ENCODE measurements at places on chromosomes 7 and 10.

- no peak for DNase-seq
Observed at GRCh38 chr7:12127455-12127854, 83.6 kb upstream of the TMEM106B start.

DNA sequence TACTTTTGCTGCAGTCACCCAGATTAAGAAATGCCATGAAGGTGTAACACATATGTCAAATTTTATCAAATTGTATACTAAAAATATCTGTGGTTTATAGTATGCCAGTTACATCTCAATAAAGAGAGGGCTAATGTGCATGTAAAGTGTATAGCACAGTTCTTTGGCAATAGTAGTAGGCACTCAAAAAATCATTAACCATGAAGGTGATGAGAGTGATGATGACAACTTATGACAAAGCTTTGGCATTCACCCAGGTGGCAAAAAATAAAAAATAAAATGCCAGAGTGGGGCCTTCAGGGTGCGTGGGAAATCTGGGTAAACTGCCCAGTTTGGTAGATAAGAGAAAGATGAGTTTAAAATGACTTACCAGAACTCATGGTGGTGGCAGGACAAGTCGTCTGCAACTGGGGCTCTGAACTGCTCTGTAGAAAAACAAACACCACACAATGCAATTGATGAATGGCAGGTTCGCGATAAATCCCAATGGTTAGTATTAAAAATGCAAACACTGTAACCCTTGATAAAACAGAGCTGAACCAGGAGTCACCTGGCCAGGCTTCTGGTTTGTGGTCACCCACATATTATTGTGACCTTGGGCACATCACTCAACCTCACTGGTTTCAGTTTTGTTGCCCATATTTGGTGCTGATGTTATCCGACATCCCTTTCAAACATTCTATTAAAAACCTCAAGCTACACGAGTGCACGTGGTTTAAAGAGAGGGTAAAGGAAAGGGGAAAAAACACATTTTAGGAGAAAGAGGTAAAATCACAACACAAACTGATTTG is 120.2 kb downstream of the SORBS1 start:
- DNase-seq, result no peak

DNA sequence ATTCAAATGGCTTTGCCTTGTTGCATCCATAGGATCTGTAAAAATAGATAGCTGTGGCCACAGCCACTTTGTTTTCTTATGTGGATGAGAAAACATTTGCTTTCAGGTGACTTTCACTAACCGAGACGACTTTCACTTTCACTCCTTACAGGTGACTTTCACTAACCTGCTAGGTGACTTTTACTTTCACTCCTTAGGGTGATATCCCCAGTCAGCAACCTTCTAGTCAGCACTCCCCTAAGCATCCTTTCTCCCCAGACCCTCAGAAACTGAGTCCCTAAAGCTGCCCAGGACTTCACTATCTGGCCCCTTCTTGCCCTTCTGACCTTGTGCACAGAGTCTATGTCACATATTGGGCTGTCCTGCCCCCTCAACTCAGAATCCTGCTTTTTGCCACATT is 177.5 kb downstream of the RELN start:
- DNase-seq, result peak; percentile 3

GRCh38 chr10:112950714-112951358 is 789 bp downstream of the TCF7L2 start:
- DNase-seq, result no peak

GRCh38 chr10:126945351-126946030 is 40.3 kb downstream of the DOCK1 start:
- no peak for DNase-seq

DNA sequence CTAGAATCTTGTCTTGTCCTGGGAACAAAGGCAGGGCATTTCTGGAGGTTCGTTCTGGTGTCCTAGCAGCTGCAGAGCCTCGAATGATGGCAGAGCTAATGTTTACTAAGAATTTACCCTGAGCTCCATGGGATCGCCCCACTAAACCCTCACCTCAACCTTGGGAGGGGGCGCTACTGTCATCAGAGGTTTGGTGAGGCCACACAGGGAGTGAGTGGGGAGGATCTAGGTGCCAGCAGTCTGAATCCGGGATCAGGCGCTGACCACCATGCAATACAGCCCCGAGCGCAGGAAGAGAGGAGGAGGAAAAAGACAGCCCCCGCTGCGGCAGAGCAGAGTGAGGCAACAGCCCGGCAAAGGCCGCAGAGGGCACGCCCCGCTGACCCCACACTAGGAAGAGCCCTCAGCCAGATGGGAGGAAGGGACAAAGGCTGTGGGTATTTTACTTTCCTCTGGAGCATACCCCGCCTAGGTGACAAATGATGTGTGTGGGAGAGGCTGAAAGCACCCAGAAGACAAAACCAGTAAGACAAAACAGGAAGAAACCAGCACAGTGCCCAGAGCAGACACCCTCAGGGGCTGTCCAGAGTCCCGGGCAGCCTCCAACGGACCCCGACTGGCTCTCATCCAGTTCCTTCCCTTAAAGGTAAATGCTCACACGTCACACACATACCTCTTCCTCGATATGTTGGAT is 103.5 kb downstream of the FAM53B start:
- DNase-seq, result no peak

GRCh38 chr10:4459531-4459930 is 366.5 kb upstream of the AKR1E2 start:
- DNase-seq, result no peak

DNA sequence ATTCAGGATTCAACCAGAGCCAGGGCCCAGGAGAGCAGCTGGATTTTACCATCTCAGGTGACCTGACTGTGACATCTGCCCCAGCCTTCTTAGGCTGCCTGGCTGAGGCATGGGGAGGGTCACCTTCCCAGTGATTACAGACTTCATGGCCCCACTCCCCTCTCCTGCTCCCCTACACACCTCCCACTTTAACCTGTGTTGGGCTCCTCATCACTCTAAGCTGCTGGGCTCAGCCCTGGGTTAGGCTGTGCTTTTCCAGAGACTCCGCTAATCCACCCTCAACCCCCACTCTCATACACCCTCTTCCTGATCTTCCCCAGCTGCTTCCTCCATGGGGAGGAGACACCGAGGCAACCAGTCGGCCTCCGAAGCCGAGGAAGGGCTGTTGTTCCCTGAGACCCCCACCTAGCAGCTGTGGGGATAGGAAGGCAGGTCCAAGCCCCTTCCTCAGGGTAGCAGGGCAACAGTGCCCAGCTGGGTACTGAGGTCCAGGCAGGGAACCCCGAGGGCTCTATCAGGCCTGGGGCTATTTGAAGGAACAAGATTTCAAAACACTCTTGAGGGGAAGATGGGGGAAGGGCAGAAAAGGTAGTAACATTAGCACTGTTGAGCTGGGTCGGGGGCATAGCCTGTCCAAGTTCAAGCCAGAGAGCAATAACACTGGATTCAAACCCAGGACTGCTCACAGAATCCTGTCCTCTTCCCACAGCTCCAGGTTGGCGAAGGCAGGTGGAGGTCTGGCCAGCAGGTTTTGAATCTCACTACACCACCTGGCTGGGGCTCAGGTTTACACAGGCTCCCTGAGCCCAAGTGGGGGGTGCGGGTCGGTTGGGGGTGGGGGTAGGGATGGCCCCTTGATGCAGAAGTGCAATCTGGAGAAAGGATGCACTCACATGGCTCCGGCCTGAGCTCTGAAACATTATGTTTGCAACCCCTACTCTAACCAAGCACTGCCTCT is 1.8 kb downstream of the IMPDH1 start:
- no peak for DNase-seq

GRCh38 chr10:104824380-104825006 is 183.4 kb downstream of the SORCS3 start:
- peak; percentile 30 for DNase-seq
